ENCODE measurements at places on chromosomes 11 and 22. TPM values are rescaled to one million over a fixed set of nuclear protein-coding genes. Genes with fewer than 3 reads are reported as not detected.

Gene FAM180B
- not detected for total RNA-seq

Gene SEZ6L
- total RNA-seq: 0.52 TPM

DNA sequence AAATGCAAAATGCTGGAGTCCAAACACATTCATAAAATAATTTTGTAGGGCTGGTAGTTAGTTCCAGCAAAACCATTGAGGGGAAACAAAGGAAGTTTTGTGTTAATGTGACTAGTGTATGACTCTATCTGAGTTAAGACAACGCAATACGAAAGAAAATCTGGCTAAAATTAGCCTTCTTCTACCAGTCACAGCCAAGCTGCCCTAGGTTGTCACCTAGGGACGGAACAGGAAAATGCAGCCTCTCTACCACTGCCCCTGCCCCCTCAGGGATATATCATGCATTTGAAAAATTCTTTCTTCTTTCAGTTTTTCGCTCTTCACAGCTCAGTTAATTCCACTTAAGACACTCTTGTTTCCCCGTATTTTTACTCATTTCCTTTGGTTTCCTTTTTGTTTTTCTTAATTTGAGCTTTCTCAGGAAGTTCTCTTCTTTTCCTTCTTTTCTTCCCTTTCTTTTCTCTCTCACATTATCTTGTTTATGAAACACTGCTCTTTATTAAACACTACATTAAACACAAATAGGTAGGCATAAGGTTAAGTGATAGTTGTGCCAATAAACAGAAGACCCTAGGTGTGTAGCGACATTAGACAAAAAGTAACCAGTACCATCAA, 30.6 kb downstream of the KIRREL3 start:
- no peaks in the 10 kb centered on the region for H3K27me3 ChIP-seq
- no peak overlapping the region for H3K4me3 ChIP-seq
- H3K4me1 ChIP-seq: no peaks in the 10 kb centered on the region
- no peak overlapping the region for H3K27ac ChIP-seq
- no peak for DNase-seq

DNA sequence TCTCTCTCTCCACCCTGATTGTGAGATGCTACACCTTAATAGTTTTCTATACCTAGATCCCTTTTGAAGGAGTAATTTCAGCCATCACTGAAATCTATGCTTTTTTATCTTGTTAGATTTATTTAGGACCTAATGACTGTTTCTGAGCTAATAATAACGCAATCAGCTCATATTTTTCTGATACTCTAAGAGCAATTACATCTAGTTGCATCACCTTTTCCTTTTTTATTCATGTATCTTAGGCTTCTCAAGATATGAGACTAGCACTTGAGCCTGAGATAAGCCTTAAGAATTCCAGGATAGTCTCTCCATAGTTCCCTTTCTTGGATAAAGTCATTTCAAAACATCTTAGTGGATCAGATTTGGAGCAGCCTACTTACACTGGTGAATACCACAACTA, 25.1 kb upstream of the CAVIN3 start:
- H3K4me3 ChIP-seq: no peak overlapping the region
- no peaks in the 10 kb centered on the region for H3K36me3 ChIP-seq
- no peaks in the 10 kb centered on the region for H3K27me3 ChIP-seq
- H3K27ac ChIP-seq: no peak overlapping the region
- no peaks in the 10 kb centered on the region for H3K4me1 ChIP-seq

- H3K4me1 ChIP-seq: no peaks in the 10 kb centered on the region
- no peaks in the 10 kb centered on the region for H3K27me3 ChIP-seq
- H3K4me3 ChIP-seq: no peak overlapping the region
- H3K27ac ChIP-seq: no peak overlapping the region
- DNase-seq: no peak
Measured at GRCh38 chr11:4086575-4087353, 7.8 kb upstream of the RRM1 start.
